ENCODE measurements at places on chromosomes 11 and 22.

- peak; percentile 68 for DNase-seq
Observed at GRCh38 chr11:2377511-2378443, 667 bp downstream of the CD81 start.

DNA sequence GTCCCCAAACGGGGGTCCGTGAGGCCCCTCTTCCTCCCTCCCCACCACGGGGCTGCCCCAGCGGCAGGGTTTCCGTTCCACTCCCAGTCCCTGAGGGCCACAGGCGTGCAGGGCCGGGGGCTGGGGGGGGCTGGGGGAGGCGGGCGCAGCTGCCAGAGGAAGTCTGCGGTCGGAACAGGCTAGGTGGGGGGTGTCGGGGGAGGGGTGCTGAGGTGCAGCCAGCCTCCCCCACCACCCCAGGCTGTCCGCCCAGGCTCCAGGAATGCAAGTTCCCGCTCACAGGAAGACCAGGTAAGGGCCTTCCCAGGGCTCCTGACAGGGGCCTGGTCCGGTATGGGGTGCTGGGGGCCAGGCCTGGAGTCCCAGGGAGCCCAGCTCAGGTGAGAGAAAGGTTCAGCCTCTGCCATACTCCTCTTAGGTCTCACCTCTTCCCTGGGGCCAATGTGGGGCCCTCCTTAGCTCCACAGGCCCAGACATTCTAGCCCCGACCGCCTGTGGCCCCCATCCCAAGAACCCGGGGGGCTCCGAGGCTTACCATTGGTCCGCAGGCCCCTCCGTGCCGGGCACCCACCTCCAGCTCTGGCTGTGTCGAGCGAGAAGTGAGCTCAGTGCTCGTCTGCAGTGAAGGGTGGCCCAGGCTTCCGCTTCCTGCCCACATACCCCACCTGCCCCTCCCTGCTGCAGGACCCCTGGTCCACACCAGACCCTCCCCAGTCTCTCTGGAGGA is at the start of gene PTPRCAP:
PTPRCAP (minus strand) TSS at position 601 of the 727 bp plus-strand sequence; CDS start at position 538, 63 bp downstream.
- no peak for DNase-seq

DNA sequence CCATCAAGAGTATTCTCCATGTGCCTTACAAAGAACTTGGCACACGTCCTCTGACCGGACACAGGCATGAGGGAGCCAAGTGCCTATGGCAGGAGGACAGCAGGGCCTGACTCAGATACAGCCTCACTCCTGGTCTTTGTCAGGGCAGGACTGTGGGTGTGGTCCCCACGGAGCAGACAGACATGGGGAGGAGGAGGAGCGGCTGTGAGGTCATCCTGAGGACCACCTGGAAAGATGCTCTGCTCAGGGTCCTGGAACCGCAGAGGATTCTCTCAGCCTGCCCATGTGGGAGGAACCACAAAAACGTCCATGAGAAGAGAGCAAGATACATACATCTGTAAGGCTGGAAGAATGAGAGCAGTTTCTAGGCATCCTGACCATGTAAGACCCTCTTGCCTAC is 576.3 kb downstream of the BRD1 start:
- no peak for DNase-seq

DNA sequence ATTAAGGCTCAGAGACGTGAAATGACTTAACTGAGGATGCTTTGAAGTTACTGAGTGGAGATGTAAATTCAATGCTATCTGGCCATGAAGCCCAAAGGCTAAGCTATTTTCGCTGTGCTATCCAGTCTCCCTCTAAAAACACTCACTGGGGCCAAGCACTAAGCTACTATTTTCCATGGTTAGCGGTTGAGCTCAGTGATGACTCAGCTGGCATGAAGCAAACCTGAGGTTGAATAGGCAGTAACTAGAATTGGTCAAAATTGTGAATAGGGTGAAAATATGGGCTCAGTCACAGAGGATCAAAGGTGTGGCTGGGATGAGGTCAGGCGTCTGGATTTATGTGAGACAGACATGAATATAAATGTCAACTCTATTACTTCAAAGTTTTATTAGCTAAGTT is 564.2 kb upstream of the KIRREL3 start:
- DNase-seq: no peak

DNA sequence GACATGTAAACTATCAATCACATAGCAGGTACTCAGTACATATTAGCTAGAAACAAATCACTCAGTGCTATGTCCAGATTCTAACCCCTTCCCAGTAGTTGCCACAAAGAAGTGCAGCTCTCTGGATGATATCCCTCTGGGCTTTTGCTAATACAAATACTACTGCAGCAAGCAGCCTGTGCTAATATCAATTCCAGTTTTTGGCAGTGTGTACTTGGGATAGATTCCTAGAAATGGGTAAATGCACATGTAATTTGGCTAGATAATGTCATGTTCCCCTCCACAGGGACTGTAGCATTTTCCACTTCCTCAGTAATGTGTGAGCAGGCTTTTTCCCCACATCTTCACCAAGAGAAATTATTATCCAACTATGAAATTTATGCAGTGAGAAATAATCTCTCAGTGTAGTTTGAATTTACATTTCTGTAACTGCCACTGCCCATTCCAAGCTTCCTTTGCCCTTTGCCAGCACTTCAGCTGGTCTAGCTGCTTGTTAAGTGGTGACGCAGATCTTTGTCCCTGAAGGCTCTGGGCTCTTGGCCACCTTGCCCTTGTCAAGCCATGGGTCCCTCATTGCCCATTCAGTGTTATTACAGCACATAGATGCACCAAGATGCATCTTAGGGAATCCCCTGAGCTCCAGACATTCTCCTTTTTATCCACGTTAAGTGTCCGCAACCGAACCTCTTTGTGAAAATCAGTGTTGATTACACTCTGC is 107.1 kb upstream of the CLPB start:
- no peak for DNase-seq

DNA sequence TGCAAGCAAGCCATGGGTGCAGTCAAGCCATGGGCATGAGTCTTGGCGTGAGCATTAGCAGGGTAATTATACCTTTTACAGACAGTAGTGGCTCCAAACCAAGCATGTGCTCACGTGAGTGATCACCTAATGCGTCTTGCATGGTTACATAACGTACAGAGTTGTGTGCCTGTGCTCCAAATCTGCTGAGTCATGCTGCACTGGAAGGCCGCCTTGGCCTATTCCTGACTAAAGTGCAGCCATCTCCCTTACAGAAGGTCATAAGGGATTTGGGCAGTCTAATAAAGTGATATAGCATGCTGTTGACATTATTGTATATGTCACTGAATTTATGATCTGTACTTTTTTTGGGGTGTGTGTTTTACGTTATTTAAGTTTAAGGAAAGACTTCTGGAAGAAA is 102.4 kb downstream of the ARHGAP42 start:
- no peak for DNase-seq

GRCh38 chr11:73975479-73975757 is 7.2 kb downstream of the UCP2 start:
- no peak for DNase-seq

DNA sequence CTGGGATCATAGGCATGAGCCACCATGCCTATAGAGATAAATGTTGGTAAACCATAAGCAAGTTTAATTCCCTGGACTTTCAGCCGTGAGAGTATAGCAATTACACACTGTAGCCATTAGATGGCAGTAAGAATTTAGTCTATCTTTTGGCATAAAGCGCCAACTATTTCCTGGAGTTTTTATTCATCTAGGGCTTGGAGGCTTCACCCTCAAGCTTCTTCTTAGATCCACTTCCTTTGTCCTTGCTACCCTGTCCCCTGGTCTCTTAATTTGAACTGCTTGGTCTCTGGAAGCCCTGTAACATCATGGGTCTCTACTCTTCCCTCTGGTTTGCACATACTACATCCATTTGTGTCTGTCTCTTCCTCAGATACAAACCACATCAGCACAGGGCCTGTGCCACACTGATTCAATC is 38.2 kb downstream of the OR10A6 start:
- no peak for DNase-seq

- DNase-seq: peak; percentile 46
Observed at GRCh38 chr22:33811686-33812085, 108.6 kb downstream of the LARGE1 start.

DNA sequence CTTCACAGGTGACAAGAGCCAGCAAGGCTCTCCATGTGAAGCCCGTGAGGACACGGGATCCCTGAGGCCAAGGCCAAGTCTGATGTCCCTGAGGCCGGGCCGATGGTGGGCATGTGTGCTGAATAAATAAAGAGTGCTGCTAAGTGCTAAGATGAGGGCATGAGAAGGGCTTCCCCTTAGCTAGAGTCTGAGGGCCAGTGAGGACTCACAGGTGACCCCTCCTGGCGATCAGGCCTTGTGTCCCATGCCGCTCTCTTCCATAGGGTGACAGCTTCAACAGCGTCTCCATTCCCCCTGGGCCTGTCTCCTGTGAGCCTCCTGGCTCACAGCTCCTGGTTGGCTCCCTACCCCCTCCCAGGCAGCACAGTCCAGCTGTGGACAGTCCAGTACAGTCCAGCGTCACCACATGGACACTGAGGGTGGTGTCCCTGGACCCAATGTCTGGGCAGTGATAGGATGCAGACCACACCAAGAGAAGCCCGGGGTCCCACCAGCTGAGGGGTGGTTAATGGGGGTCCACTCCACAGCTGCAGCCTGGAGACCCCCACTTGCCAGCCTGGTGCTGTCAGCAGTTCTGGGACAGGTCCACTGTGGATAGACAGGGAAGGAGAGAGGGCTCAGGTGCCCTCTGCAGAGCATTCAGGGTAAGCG is 1033.2 kb downstream of the TBC1D22A start:
- DNase-seq: no peak

DNA sequence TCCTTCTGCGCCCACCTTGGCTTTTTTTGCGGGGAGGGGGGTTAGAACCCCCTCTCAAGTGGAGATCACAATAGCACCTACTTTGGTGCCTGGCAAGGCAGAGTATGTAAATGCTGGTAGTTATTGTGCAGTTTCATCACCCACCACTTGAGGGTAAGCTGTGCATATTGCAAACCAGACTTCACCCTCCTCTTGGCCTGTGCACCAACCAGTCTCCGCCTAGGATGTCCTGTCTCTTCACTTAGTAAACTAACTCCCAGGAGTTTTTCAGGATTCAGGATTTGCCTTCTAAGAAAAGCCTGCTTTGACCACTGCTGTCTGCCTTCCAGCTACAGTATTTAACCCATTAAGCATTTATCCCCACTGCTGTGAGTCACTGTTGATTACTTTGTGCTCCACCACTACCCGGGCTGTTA is 2.0 kb upstream of the UBXN1 start:
- DNase-seq: no peak

GRCh38 chr22:45090497-45090910 is 73.2 kb upstream of the NUP50 start:
- no peak for DNase-seq

DNA sequence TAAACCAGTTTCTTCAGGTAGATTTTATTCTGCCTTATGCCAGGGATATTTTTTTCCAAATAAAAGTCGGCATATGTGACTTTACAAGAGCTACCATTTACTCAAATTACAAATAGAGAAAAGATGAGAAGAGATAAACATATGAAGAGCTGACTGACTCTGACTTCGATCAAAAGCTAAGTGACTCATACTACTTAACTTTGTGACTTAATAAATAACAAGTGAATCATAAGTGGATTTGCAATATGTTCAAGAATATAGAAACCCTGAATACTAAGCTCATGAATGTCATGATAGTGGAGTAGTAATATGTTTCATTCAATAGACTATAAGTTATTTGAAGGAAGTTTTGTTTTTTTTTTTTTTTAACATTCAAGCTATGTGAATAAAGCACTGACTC is 130.5 kb upstream of the ANO3 start:
- no peak for DNase-seq

GRCh38 chr11:36266767-36267166 is 22.5 kb downstream of the COMMD9 start:
- DNase-seq: no peak

DNA sequence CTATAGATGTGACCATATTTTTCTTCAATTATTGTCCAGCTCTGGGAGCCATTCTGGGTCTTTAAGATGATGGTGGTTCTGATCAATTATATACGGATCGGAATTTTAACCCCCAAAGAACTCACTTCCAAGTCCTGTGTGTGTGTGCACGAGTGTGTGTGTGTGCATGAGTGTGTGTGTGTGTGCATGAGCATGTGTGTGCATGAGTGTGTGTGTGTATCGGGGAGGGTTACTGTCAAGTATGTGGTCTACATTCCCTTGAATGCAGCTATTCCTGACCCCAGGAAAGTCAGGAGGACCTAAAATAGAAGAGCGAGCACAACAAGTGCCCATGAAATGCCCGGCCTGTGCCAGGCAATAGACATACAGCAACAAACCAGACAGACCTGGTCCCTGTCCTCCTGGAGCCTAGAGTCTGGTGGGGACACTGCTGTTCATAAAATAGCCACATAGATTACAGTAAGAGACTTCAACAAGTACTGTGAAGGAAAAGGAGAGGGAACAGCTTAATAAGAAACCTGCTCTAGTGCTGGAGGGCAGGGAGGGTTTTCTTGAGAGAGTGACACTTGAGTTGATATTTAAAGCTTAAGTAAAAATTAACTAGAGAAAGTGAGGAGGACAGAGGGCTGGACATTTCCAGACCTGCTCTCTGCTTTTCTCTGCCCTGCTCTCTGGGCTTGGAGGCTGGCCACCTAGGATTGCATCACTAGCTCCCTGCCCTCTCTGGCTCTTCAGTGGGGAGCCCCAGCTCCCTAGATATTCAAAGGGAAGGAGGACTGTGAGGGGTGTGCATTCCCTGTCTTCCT is 66.1 kb upstream of the SPON1 start:
- no peak for DNase-seq

- no peak for DNase-seq
Observed at GRCh38 chr22:28269277-28269676, 350.2 kb upstream of the PITPNB start.

DNA sequence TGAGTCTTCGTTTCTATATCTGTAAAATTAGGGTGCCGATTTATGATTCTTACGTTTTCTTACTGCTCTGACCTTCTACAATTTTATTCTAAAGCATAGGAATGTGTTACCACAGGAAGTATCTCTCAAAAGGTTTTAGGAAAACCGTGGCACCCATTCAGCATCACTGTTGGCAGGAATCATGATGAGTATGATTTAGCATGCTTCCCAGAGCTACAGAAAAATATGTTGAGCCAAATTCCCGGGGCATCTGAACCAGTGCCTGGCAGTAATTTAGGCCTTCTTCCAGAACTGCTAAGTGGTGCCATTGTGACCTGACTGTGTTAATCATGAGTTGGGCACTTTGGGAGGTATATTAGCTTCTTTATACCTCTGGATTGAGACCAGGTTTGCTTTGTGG is 605.0 kb upstream of the RAG2 start:
- no peak for DNase-seq

DNA sequence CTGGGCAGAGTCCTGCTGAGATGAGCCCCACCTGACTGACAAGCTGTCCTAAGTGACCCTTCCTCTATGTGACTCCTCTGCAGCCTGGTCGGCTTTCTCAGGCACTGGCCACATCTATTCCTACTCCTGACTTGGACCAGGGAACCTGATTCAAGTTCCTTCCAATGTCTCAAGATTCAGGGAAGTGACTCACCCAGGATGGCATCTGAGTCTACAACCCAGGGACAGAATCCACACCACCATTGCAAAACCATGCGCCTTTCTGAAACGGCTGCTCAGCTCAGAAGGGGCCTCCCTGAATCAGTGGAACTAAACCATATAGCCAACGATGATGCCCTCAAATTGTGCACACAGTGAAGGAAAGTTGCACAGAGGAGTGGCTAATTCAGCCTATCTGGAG is 63.9 kb upstream of the CSNK2A3 start:
- no peak for DNase-seq
